Memory B cell (primary cell): ENCODE measurements at places on chromosomes 6 and 20.

GRCh38 chr6:10320291-10320690 lies 94.6 kb downstream of the TFAP2A start:
- H3K27ac ChIP-seq: no peak overlapping the region
- DNase-seq: no peak
- peaks cover 2% of the 10 kb centered on the region for H3K27me3 ChIP-seq
- H3K4me3 ChIP-seq: no peak overlapping the region

GRCh38 chr20:61810066-61810737 lies 255.5 kb downstream of the TAF4 start:
- DNase-seq: no peak
- no peak overlapping the region for H3K4me3 ChIP-seq
- no peaks in the 10 kb centered on the region for H3K27me3 ChIP-seq
- H3K36me3 ChIP-seq: no peaks in the 10 kb centered on the region
- no peaks in the 10 kb centered on the region for H3K4me1 ChIP-seq
- no peak overlapping the region for H3K27ac ChIP-seq

- peaks cover 12% of the 10 kb centered on the region for H3K4me1 ChIP-seq
- H3K4me3 ChIP-seq: no peak overlapping the region
- no peaks in the 10 kb centered on the region for H3K36me3 ChIP-seq
Measured at GRCh38 chr6:45647341-45648261, 269.9 kb upstream of the SUPT3H start.

DNA sequence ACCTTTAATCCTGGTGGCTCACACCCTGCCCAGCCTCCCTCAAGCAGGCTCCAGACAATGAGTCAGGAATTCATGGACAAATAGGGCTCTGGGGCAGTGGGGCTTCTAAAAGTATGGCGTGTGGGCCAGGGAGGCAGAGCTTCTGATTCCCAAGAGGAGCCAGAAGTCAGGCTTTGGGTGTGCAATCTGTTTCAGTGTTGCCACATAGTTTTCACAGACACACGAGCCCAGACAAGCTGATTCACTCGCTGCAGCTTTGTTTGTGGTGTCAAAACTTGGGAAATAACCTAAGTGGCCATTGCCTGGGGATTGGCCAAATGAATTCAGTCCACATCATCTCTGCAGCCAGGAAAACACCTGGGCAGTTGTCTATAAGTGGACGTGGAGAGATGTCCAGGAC lies 9.2 kb downstream of the PEDS1 start:
- H3K4me3 ChIP-seq: no peak overlapping the region
- H3K27ac ChIP-seq: no peak overlapping the region
- peaks cover 25% of the 10 kb centered on the region for H3K36me3 ChIP-seq
- H3K27me3 ChIP-seq: no peaks in the 10 kb centered on the region
- H3K4me1 ChIP-seq: peaks cover 33% of the 10 kb centered on the region

GRCh38 chr20:63822276-63822696 lies 8.8 kb downstream of the ZBTB46 start:
- no peak overlapping the region for H3K4me3 ChIP-seq
- no peaks in the 10 kb centered on the region for H3K36me3 ChIP-seq
- H3K27me3 ChIP-seq: peaks cover 25% of the 10 kb centered on the region
- H3K4me1 ChIP-seq: no peaks in the 10 kb centered on the region
- no peak for DNase-seq
